ENCODE measurements at places on chromosomes 13 and 19.

- no peak for DNase-seq
Observed at GRCh38 chr13:28684257-28684656, 25.3 kb downstream of the POMP start.

GRCh38 chr19:58498316-58499020 is 13.3 kb downstream of the SLC27A5 start:
- DNase-seq, result no peak

- no peak for DNase-seq
Observed at GRCh38 chr13:45928843-45929242, 77.3 kb upstream of the SIAH3 start.

GRCh38 chr13:95784161-95784899 is 107.4 kb downstream of the DNAJC3 start:
- DNase-seq, result no peak

GRCh38 chr13:35771898-35772297 is 295.4 kb upstream of the MAB21L1 start:
- no peak for DNase-seq

GRCh38 chr19:22882797-22883196 is 50.7 kb downstream of the ZNF723 start:
- no peak for DNase-seq

GRCh38 chr13:84865783-84866221 is 933.4 kb downstream of the SLITRK6 start:
- no peak for DNase-seq

DNA sequence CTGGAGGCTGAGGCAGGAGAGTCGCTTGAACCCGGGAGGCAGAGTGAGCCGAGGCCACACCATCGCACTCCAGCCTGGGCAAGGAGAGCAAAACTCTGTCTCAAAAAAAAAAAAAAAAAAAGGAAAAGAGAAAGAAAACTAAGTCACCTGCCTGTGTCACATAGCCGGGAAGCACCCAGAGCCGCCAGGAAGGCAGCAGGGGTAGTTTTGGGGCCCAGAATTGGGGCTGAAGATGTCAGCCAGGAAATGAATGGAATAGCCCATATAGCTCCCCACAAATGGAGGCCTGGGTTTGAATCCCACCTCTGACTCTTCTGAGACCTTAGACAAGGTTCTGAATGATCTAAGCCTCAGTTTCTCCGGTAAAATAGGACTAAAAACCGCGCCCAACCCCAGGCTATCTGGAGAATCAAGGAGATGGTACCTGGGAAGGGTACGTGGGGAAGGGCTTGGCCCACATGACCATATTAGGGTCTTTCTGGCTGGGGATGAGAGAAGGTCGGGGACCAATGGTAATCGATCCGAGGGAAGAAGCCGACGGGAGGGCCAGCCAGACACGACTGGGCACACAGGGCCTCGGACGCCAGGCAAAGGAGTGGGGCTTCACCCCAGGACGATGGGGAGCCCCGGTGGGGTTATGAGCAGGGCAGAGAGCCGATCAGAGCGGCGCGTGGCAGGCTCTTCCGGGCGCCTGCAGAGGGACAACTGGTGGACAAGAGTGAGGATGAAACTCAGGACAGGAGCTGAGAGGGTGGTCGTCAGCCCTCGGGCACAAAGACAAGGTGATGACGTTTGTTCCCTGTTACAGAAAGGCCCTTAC is 14.4 kb downstream of the CCDC124 start:
- DNase-seq, result no peak

DNA sequence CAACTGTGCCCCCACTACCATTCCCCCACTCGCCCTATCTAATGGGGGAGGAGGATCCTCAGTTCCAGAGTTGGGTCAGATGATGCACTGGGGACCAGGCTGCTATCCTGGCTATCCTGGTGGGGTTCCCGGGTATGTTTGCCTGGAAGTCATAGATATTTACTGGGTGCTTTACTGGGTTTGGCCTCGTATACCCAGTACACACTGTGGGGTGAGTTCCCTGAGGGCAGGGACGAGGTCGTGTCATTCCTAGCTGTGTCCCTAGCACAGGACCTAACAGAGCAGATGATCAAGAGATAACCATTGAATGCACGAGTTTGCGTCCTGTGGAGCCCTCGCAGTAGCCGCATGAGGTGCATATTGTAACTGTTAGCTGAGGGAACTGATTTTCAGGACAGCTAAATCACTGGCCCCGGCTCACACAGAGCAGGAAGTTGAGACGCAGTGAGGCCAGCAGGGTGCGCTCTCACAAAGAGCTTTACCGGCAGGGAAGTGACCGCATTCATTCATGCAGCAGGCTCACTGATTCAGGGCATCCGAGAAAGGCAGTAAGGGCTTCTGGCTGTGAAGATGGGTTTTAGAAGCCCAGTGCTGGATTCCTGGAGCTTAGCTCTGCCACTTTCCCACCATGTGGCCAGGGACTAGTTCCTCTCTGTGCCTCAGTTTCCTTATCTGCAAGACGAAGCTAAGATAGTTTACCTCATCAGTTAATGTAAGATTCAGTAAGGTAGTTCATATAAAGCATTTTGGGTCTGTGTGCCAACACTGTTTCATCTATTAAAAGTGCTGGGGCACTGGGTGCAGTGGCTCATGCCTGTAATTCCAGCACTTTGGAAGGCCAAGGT is 6.0 kb downstream of the RUVBL2 start:
- no peak for DNase-seq

- DNase-seq, result no peak
Observed at GRCh38 chr13:99955107-99955746, 16.3 kb downstream of the ZIC5 start.

DNA sequence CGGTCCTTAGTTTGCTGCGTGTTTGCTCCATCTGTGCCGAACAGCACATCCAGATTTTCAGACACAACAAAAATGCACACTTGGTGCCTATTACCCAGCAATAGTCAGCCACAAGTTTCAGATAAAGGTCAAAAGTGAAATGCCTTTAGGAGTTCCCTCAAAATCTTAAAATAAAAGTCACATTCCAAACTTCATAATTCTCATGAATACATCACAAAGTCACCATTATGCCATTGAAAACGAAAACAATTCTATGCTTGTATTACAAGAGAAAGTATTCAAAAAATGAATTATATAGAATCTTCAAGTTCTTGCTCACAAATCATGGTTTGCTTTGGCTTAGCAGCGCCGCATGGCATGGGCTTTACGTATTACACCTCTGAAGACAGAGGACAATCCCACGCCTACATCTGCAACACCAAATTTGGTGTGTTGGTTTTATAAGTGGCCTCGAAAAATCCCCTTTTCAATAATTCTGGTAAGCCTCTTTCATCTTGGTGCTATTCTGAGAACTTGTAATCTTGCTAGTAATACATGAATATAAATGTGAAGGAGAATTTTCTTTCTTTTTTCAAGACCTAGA is 26.6 kb downstream of the COL4A1 start:
- no peak for DNase-seq

DNA sequence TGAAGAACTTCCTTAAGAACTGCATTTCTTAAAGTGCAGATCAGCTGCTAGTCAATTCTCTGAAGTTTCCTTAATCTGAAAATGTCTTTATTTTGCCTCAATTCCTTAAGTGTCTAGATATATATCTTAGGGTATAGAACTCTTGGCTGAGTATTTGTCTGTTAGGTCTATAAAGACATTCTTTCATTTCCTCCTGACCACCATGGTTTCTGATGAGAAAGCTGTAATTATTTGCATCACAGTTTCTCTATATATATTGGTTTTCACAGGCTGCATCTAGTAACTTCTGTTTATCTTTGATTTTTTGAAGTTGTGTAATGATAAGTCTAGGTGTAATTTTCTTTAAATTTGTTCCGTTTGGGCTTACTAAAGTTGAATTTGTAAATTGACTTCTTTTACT is 15.2 kb downstream of the NDFIP2 start:
- no peak for DNase-seq

- DNase-seq, result no peak
Observed at GRCh38 chr13:40508767-40509342, 157.6 kb downstream of the FOXO1 start.

DNA sequence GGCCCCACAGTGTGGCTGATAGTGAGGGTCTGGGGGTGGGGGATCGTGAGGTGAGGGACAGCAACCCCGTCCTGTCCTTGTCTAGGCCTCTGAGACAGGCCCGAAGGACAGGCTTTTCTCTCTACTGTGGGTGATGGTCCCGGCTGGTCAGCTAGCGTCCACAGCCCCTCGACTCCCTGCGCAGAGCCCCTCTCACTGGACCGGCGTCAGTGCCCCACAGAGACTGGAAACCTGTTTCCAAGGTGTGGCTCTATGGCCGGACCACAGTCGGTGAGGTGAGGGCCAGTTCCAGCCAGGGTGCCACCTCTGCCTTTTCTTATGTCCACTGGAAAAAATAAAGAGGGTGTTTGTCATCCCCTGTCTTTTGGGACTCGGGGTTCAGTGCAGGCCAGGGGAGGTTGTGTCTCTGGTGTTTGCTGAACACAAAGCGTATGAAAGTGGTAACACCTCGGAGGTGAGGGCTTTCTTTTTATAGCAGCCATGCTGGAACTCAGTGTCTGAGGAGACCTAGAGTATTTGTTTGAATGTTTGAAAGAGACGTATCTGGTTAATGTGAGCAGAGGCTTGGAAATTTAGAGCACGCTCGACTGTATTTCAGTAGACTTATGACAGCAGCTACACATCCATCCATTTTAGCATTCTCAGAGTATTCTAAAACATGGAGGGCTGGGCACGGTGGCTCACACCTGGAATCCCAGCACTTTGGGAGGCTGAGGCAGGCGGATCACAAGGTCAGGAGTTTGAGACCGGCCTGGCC is 22.8 kb downstream of the ATP11A start:
- no peak for DNase-seq

- no peak for DNase-seq
Observed at GRCh38 chr13:96794669-96795068, 199.6 kb downstream of the OXGR1 start.

DNA sequence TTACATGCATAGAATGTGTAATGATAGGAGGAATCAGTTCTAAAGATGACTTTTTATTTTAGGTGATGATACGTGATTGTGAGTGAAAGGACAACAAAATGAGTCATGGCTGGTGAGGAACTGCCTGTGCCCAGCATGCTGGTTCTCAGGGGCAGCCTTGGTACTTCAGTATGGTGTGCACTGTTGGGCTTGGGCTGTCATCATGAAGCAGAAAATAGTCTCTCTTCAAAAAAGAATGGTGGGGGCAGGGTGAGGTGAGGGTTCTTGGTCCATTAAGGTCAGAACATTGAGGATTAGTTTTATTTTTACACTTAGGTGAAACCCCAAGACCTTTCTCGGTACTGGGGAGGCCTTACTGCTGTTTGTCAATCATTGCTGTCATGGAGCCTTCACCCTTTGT is 309.5 kb downstream of the MTUS2 start:
- DNase-seq, result no peak

DNA sequence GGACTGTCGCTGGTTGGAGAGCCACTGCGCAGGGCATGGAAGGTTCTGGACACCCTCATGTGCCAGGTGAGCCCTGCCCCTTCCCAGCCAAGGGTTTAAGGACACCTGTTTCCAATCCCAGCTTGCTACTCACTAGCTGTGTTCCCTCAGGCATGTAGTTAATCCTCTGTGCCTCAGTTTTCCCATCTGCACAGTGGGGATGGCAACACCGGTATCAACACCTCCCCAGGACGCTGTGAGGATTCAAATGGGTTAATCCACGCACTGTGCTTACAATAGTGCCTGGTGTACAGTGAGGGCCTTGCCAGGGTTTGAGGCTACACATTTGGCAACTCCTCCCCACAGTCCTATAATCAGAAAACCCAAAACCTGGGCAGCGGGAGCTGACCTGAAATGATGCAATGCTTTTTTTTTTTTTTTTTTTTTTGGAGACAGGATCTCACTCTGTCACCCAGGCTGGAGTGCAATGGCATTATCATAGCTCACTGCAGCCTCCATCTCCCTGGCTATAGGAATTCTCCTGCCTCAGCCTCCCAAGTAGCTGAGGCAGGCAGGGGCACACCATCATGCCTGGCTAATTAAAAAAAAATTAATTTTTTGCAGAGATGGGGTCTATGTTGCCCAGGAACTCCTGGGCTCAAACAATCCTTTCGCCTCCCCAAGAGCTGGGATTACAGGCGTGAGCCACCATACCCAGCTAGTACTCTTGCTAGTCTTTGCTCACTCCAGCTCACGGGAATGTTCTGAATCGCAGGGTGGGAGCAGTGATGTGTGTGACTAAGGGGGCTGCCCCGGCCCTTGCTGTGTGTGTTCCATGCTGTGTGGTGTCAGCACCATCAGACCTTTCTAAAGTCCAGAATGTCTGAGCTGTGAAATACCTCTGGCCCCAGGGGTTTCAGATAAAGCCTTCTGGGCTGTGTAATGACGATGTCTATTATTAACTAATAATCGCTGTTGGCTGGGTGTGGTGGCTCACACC is 2.3 kb downstream of the ACP4 start:
- no peak for DNase-seq

- no peak for DNase-seq
Observed at GRCh38 chr13:110211735-110212134, 95.2 kb downstream of the COL4A1 start.

DNA sequence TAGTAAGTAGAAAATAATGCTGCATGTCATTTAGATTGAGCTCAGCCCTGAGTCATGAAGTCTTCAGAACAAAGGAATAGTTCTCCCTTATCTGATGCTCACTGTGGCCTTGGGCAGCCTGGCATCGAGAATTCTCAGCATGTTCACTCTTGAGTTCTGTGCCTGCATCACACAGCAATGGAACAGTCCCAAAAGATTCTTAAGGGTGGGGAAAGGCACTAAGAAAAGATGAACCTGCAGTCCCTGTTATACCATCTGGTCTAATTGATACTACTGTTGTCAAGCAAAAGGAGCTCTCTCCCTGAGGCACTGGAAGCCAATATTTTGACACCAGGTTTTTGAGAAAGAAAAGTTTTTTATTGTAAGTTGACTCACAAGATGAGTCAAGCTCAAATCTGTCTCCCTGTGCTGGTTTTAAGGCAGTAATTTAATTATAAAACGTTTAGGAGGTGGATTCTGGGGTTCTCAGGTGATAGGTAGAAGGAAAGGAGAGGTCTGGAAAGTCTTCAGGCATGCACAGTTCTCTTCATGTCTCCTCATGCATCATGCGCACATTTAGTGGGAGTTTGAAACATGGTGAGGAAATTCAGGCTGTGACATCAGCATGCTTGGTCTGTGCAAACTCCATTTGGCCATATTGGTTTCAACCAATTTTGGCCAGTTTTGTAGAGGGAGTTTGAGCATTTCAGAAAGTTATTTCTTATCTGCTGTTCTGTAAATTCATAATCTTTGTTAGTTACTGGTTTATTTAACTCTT is 38.1 kb upstream of the ZNF766 start:
- DNase-seq, result no peak

- DNase-seq, result no peak
Observed at GRCh38 chr13:99878921-99879610, 92.5 kb downstream of the ZIC5 start.

GRCh38 chr19:12111943-12112637 is 28.1 kb downstream of the ZNF20 start:
- DNase-seq, result no peak

Measured in GM12892 (cell line).